ENCODE measurements at places on chromosomes 2 and 18.

- DNase-seq: no peak
Measured at GRCh38 chr2:5394223-5394622, 298.0 kb upstream of the SOX11 start.

- peak; percentile 67 for DNase-seq
Measured at GRCh38 chr2:233060980-233061590, 943 bp downstream of the INPP5D start.

- no peak for DNase-seq
Measured at GRCh38 chr2:10166676-10167292, 44.2 kb downstream of the RRM2 start.

DNA sequence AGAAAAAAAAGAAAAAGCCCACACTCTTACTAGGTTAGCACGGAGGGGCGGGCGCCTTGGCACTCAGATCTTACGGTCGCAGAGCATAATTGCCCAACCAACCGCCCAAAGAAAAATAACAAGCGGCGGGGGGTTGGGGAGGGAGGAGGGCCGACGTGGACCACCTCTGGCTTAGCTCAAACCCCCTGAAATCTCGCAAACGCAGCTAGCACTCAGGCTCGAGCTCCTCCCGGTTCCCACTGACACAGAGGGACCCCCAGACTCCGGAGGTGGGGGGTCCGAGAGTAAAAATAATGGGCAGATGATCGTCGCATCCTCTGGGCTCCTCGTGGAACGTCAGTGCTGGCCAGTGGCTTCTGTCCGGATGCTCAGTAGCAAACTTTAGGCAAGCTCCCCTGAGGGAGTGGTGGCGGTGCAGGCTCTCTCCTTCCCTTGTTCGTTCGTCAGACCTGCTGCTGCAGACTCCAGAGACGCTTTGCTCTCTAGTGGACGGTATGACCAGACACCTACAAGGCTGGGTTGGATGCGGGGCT lies 12.0 kb downstream of the CATIP start:
- DNase-seq: no peak

- no peak for DNase-seq
Measured at GRCh38 chr18:62030091-62030985, 137.5 kb upstream of the RNF152 start.
